NAMALWA (cell line): ENCODE measurements at places on chromosomes 11 and 22.

DNA sequence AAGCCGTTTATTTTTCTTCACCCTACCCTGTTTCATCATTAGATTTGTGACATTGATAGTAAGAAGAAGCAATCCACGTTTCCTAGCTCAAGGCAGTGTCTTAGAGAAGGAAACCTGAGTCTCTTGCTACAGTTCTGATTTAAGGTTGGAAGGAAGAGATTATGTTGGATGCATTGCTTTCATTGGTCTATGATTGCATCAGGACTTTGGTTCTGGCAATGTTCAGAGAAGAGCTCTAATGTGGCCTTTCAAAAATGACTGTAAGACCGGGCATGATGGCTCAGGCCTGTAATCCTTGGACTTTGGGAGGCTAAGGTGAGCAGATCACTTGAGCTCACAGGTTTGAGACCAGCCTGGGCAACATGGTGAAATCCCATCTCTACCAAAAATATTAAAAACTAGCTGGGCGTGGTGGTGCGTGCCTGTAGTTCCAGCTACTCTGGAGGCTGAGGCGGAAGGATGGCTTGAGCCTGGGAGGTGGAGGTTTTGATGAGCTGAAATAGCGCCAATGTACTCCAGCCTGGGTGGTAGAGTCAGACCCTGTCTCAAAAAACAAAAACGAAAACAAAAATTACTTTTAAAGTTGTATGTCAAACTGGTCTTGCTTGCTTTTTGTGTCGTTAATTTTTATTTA, 4.1 kb downstream of the NUCB2 start:
- no peak for DNase-seq

DNA sequence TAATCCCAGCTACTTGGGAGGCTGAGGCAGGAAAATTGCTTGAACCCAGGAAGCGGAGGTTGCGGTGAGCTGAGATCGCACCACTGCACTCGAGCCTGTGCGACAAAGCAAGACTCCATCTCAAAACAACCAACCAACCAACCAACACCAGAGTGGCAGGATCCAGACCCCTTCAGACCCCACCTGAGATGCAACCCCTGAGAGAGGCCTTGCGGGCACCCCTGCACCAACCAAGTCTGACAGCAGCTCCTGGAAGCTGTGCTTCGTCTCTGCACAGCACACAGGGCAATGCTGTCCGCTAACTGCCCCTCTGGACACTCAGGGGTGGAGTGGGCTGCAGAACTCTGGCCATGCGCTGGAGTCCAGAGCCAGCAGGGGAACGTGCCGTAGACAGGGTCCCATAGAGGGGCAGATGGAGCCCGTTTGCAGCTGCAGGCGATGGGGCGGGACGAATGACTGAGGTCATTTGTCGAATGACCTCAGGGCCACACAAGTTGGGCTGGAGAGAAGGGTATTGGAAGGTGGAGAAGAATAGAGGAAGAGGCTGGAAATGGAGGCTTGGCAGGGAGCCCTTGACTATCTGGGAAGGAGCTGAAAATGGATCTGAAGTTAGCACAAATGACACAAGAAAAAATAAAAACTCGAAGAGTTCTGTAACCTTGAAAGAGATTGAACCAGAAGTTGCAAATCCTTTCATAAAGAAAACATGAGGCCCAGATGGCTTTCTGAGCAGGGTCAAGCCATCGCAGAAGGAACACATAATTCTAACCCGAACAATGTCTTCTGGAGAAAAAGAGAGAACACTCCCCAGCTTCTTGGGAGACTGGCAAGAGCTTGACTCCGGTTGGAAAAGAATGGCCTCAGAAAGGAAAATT, 199.7 kb downstream of the CTTN start:
- DNase-seq: no peak

DNA sequence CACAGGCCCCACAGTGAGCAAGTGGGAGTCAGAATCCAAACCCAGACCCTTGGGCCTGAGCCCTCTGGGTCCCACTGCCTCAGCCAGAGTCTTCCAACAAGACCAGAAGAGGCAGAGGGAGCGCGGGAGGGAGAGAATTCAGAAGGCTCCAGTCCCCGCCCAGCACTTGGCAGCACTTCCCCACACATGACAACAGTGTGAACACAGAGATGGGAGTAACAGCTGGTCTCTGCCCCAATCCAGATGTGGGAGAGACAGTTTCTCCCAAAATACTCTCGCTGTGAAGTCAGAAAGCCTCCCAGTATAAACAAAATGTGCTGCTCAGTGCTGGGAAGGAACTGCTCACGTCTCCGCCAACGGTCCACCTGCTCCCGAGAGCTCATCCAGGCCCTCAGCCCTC, 219.9 kb downstream of the MN1 start:
- DNase-seq: no peak

- DNase-seq: no peak
These were observed 73.8 kb upstream of the PARVA start for GRCh38 chr11:12303421-12304149.

DNA sequence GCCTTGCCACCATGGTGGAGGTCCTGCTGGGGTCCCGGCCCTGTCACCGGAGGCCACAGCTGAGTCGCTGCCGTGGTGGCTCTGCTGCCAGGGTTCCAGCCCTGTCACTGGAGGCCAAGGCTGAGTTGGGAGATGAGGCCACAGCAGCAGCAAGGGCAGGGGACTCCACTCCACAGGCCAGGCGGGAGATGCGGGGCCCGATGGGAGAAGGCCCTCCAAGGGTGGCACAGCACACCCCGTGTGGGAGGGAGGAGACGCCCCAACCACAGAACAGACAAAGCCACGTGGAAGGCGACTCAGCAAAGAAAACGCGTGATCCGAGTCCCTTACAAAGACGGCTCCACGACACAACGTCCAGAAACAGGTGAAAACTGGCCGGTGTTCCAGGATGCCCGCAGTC, 159.3 kb downstream of the BRD1 start:
- no peak for DNase-seq

DNA sequence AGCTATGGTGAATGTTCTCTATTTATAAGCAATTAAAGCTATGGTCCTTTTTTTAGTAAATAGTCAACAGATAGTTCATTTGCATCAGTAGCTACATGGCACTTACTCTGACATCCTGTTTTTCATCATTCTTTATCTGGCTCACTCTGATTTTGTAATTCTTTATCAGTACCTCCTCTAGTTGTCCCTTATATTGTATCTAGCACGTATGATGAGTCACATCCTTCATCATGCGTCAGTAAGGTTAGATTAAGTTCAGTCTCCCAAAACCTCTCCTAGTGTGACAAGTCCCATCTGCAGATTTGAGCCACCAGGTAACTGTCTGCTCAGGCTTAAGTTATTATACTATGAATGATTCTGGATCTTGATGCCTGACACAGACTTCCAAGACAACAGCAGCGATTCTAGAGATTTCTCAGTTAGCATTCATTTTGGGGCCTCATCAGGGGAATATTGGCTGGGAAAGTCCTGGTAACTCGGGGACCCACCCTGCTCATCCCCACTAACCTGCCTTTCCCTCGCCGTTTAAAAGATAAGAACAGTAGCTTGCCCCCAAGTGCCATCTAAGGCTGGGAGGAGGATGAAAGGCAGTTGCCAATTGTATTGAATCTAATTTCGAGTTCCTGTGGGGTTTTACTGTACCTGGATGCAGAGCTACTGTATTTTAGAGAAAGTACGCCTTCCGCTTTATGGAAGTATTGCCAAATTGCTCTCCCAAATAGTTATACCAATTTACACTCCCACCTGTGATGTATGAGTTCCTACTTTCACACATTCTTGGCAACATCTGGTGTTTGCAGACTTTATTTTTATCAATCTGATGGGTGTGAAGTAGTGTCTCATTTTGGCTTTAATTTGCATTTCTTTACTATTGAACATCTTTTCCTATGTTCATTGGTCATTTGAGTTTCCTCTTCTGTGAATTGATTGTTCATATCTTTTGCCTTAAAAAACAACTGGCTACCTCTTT, 55.9 kb downstream of the ZC3H12C start:
- DNase-seq: peak; percentile 22

DNA sequence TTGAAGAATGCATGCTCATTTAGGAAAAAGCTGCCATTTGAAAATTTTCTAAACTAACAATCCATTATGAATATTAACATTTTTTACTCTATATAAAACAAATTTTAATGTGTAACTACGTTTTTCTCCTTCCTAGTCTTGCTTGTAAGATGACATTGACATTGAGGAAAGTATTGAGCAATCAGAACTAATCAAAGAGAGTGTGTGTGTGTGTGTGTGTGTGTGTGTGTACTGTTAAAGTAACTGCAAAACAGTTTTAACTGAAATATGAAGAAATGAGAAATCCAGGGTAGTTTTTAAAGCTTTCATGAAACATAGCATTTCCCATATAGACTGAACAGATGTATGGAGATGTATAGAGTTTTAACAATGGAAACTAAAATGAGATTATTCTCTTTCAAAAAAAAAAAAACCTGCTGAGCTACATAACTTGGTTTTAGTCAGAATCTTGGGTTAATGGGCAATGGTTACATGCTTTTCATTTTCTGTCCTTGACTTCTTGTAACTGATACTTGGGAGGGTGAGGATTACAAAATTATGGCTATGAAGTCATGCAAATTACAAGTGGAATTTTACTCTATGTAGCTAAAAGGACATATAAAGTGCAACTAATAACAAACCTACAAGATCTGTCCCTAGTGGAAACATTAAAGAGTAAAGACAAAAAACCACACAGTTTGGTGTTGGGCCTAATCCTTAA, 2.0 kb downstream of the PDGFD start:
- no peak for DNase-seq
